T-helper 2 cell treated with Interferon-gamma antibody and Interleukin-4, amounts not matched to agents 5 μg/mL and 100 μg/mL, for 36 hours (primary cell): ENCODE measurements at places on chromosomes 1 and 21.

- H3K36me3 ChIP-seq: peaks cover 17% of the 10 kb centered on the region
- H3K4me1 ChIP-seq: peaks cover 63% of the 10 kb centered on the region
- no peaks in the 10 kb centered on the region for H3K27me3 ChIP-seq
- no peak overlapping the region for H3K27ac ChIP-seq
Measured at GRCh38 chr1:214422137-214422671, 129.2 kb downstream of the PTPN14 start.

GRCh38 chr1:178529364-178530036 is 16.6 kb downstream of the TEX35 start:
- no peaks in the 10 kb centered on the region for H3K27me3 ChIP-seq
- H3K36me3 ChIP-seq: no peaks in the 10 kb centered on the region
- DNase-seq: no peak
- H3K4me3 ChIP-seq: no peak overlapping the region

GRCh38 chr1:58497499-58497898 is 49.0 kb downstream of the OMA1 start:
- DNase-seq: no peak
- H3K27me3 ChIP-seq: no peaks in the 10 kb centered on the region
- H3K4me3 ChIP-seq: no peak overlapping the region
- no peak overlapping the region for H3K27ac ChIP-seq
- peaks cover 2% of the 10 kb centered on the region for H3K4me1 ChIP-seq

DNA sequence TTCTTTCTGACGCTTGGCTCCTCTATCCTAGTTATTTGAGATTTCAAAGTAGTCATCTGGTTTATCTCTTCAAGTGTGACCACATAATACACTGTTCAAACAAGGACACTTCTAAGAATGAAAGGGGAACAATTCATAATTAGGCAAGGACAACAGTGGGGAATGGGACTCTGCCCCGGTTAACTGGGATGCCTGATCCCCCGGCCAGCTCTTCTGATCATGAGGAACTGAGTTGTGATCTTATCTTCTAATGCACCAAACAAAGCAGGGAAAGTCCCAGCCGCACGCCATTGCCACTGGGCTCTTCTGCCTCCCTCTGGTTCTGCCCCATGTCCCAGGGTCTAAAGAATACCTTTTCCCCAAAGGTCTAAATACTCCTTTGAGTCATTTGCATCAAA is 158.2 kb upstream of the IRF2BP2 start:
- peak overlapping the region; percentile 32 for H3K4me3 ChIP-seq
- H3K27ac ChIP-seq: peak overlapping the region; percentile 33
- H3K27me3 ChIP-seq: no peaks in the 10 kb centered on the region
- peaks cover 56% of the 10 kb centered on the region for H3K4me1 ChIP-seq
- peaks cover 2% of the 10 kb centered on the region for H3K36me3 ChIP-seq

DNA sequence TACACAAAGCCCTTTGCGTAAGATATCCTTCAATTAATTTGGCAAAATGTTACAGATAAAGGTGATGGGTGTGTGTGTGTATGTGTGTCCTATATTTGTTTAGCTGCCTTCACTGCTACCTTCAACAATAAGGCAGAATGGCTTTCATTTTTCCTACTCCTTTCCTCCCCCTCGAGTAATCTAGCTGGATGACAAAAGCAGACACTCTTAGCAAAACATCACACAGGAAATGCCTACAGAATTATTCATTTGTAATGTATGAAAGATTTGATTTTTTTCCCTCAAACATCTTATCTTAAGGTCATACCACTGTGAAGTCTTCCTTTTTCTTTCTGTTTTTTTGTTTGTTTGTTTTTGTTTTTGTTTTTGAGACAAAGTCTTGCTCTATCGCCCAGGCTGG is 10.6 kb downstream of the PTPN22 start:
- peak overlapping the region; percentile 7 for H3K4me3 ChIP-seq
- DNase-seq: no peak
- peaks cover 58% of the 10 kb centered on the region for H3K36me3 ChIP-seq

GRCh38 chr1:56816264-56816663 is 2.9 kb downstream of the FYB2 start:
- H3K27me3 ChIP-seq: no peaks in the 10 kb centered on the region
- H3K36me3 ChIP-seq: no peaks in the 10 kb centered on the region
- no peak for DNase-seq
- no peak overlapping the region for H3K27ac ChIP-seq
- H3K4me1 ChIP-seq: no peaks in the 10 kb centered on the region
- H3K4me3 ChIP-seq: no peak overlapping the region

DNA sequence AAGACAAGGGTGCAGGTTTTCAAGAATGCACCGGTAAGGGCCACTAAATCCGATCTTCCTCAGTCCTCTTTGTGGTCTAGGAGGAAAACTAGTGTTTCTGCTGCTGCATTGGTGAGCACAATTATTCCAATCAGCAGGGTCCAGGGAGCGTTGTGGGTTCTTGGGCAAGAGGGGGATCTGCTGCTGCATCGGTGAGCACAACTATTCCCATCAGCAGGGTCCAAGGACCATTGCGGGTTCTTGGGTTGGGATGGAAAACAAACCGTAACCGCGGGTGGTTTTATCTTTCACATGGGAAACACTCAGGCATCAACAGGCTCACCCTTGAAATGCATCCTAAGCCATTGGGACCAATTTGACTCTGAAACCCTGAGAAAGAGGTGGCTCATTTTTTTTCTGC is 7.0 kb upstream of the PCP4L1 start:
- no peak overlapping the region for H3K4me3 ChIP-seq
- DNase-seq: no peak
- H3K4me1 ChIP-seq: no peaks in the 10 kb centered on the region
- no peak overlapping the region for H3K27ac ChIP-seq

- no peaks in the 10 kb centered on the region for H3K36me3 ChIP-seq
- H3K4me1 ChIP-seq: no peaks in the 10 kb centered on the region
- DNase-seq: no peak
Measured at GRCh38 chr1:6273380-6273891, 12.5 kb upstream of the GPR153 start.

DNA sequence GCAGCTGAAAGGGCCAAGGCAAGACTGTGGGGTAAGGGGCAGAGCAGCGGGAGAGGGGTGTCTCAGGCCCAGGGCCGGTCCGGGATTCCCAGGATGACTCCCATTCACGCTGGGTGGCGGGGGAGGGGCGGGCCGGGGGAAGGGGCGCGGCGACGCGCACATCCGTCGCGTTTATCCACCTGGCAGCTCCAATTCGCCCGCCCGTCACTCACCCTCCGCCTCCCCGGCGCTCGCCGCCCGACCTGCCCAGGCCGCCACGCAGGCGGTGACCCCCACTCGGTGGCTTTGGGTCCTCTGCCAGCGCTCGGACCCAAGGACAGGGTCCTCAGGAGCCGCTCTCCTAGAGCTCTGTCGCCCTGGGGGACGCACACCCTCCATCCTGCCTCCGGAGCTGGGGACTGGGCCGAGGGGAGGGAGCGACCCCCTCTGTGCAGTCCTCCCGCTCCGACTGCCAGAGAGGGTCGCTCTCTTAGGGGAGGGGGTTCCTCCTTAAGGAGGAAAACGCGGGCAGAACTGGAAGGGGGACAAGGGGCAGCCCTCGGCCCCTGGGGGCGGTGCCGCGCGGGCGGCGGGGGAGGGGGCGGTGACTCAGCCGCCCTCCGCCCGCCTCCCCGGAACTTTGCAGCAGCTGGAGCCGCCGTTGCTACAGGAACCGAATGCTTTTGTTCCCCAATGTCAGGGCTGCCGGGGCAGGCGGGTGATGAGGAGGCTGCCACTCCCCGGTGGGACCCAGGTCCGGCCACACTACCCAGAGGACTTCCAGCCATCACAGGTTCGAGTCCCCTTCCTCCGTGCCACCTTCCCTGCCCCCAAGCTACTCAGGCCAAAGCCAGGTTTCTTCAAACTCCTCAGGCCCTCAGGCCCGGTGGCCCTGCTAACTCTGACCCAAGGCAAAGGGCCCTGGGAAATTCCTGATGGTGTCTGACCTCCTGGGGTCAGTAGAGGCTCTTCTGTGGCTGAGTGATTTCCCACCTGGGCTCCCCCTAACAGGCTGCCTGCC is 3.4 kb downstream of the ADGRB2 start:
- no peaks in the 10 kb centered on the region for H3K36me3 ChIP-seq
- DNase-seq: peak; percentile 53
- no peak overlapping the region for H3K27ac ChIP-seq
- H3K4me1 ChIP-seq: peaks cover 11% of the 10 kb centered on the region
- H3K4me3 ChIP-seq: peak overlapping the region; percentile 55
- peaks cover 49% of the 10 kb centered on the region for H3K27me3 ChIP-seq

DNA sequence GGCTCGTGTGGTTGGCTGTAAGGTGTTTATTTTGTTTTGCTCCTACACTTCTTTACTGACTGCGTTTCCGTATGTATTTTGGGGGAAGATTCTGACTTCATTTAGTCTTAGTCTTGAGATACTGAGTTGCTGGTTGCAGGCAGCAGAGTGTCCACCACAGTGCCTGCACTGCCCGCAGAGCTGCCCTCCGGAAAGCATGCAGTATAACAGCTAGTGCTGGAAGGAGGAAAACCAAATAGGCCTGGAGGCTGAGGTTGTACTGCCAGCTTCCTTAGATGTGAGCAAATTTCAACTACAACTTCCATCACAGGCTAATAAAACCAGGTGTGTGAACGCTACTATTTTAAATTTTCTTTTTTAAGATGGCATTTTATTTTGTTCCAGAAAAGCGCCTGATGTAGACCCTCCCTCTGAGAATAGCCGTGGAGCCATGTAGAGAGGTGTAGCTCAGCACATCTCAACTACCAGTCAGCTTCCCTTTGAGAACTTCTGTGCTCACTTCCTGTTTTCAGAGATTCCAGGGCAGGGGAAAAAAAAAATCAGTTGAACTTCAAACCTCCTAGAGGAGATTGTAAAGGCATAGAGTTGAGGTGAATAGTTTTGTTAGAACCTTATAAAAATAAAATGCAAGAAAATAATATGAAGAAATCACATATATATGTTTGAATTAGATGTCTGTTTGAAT is 17.6 kb downstream of the LMO4 start:
- no peak overlapping the region for H3K27ac ChIP-seq
- no peak overlapping the region for H3K4me3 ChIP-seq
- H3K36me3 ChIP-seq: peaks cover 32% of the 10 kb centered on the region
- H3K4me1 ChIP-seq: peaks cover 2% of the 10 kb centered on the region

DNA sequence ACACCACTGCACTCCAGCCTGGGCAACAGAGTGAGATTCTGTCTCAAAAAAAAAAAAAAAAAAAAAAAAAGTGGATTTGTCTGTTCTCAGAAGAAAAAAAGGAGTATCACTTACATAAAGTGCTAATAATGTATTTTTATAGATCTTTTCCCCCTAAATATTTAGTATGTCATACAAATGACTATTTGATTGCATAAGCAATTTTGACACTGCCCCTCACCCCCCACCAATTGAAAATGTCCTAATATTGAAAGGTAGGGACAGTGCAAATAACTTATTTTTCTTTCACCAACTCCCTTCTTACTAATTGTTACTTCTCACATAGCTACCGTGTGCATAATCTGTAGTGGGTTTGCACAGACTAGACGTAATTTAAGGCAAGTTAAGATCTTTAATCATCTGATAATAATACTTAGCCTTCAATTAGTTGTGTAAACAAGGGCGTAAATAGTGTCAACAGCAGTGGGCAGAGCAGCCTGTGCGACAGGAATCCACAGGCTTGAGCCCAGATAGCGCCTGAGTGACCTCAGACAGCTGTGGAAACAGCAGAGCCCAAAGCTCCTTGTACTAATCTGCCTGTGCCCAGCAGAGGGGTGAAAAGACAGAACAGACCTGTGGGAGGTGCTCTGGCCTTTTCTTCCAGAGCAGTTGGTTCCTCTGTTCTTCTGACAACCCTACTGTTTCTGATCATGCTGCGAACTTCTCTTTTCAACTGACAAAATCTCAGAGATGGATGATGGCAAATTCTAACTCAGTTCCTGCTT is 4.5 kb upstream of the IER5 start:
- peaks cover 2% of the 10 kb centered on the region for H3K27me3 ChIP-seq
- no peak overlapping the region for H3K4me3 ChIP-seq
- peaks cover 3% of the 10 kb centered on the region for H3K36me3 ChIP-seq
- peaks cover 41% of the 10 kb centered on the region for H3K4me1 ChIP-seq

DNA sequence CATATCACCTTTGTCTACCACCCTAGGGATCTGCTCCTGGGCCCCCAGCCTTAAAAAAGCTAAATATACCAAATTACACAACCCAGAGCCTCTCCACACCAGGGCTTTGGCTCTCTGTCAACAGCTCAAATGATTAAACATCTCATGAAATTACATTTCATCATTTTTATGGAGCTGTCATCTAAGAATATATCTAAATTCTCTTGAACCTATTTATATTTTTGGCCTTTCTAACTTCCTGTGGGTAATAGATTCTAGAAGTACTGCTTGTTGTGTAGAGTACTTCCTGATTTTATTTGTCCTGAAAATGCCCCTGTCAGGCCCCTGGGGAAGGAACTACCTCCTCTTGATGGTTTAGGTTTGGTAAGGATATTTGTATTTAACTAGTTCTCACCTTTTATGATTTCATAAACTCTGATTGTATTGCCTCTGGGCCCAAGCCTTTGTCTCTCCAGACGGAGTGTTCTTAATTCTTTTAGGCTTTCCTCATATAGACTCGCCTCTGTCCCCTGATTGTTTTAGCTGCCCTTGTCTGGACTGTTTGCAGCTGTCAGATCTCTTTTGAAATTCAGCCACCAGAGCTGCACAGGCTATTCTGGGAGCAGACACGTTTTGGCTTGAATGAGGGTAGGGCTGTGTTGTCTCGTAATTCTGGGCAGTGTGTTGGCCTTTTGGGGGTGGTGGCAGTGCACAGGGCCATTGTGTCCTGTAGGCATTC is 16.6 kb downstream of the MYOG start:
- no peak overlapping the region for H3K27ac ChIP-seq
- no peaks in the 10 kb centered on the region for H3K4me1 ChIP-seq
- H3K4me3 ChIP-seq: no peak overlapping the region
- peaks cover 6% of the 10 kb centered on the region for H3K36me3 ChIP-seq
- DNase-seq: no peak
- peaks cover 4% of the 10 kb centered on the region for H3K27me3 ChIP-seq

GRCh38 chr1:211469938-211470529 is 21.9 kb downstream of the RD3 start:
- H3K36me3 ChIP-seq: no peaks in the 10 kb centered on the region
- H3K4me3 ChIP-seq: no peak overlapping the region
- no peak for DNase-seq
- peaks cover 22% of the 10 kb centered on the region for H3K27me3 ChIP-seq

GRCh38 chr21:29985866-29986265 is 46.1 kb upstream of the GRIK1 start:
- H3K27ac ChIP-seq: no peak overlapping the region
- H3K4me1 ChIP-seq: no peaks in the 10 kb centered on the region
- no peaks in the 10 kb centered on the region for H3K27me3 ChIP-seq
- H3K4me3 ChIP-seq: no peak overlapping the region
